Tibial nerve (tissue), 4 donors: ENCODE measurements at places on chromosomes 6 and 20.
A peak's percentile ranks its signal among the peaks of the same experiment; 100 is the strongest.

DNA sequence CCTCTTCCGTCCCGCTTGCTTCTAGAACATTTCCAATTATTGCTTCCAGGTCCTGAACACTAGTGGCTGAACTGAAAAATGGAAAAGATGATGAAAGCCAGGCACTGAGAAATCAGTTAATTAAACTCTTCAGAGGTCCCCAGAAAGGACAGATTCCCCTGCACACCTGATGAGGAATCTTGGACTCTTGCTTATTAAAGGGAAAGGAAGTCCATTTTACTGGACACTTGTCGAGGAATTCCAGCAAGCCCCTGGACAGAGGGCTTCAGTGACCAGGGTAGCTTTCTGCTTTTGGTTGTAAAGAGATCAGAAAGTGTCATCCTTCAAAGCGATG is 47.8 kb upstream of the CDYL start:
- H3K4me1 ChIP-seq = no peaks in the 10 kb centered on the region
- no peaks in the 10 kb centered on the region for H3K36me3 ChIP-seq
- DNase-seq = no peak
- no peak overlapping the region for H3K27ac ChIP-seq
- no peak overlapping the region for H3K4me3 ChIP-seq

DNA sequence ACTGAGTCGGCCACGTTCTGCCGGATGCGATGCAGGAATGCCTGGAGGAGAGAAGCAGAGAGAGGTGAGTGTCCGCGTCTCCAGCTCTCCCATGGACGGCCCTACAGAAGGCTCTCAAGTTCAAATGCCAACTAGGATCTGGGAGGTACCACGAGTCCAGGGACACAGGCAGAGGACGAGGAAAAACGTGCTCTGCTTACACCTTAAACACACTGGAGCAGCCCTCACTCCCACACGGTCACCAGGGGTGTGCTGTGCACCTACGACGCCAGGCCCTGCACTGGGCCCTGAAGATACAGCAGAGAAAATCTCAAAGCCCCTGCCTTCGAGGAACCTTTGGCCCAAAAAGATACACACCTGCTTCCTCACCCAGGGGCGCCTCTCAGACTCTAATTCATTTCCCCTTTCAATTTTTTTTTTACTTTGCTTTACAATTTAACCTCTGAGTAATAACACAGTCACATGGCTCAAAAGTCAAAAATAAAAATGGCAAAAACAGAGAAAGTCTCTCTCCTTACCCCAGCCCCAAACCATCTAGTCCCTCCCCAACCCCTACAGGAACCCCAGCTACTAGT is 79.9 kb downstream of the PREX1 start:
- DNase-seq = no peak
- peaks cover 20% of the 10 kb centered on the region for H3K36me3 ChIP-seq
- H3K27me3 ChIP-seq = no peaks in the 10 kb centered on the region
- no peaks in the 10 kb centered on the region for H3K4me1 ChIP-seq

GRCh38 chr6:16760516-16761470 is at the start of gene ATXN1:
Gene ATXN1 (minus strand): TSS chr6:16761460.
- H3K27ac ChIP-seq = peak within 1 kb of the TSS; percentile 95
- H3K27me3 ChIP-seq = no peaks in the 10 kb centered on the region
- peak within 1 kb of the TSS; percentile 96 for H3K4me3 ChIP-seq

GRCh38 chr6:28929887-28930620 is 6.3 kb upstream of the TRIM27 start:
- H3K4me1 ChIP-seq = no peaks in the 10 kb centered on the region
- no peak for DNase-seq
- H3K36me3 ChIP-seq = no peaks in the 10 kb centered on the region
- no peak overlapping the region for H3K4me3 ChIP-seq
- H3K27ac ChIP-seq = no peak overlapping the region

GRCh38 chr20:4999788-5000187 is 1.5 kb downstream of the SLC23A2 start:
- no peak for DNase-seq
- H3K36me3 ChIP-seq = no peaks in the 10 kb centered on the region
- H3K4me3 ChIP-seq = peak overlapping the region; percentile 81
- H3K27ac ChIP-seq = no peak overlapping the region

DNA sequence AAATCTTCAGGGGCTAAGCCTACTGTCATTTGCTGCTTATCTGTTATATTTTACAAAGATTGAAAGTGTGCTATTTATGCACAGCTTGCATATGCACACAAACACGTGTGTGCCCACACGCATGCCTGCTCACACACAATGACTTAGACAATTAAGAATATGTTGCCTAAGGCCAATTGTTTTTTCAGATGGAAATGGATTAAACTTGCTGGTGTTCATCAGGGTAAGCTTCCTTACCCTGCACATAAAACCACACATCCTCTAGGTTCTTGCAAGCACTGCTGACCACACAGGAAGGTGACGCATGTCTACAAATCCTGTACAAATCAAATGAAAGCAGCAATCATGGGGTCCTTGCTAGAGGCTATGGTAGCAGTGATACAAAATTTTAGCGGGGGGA is 58.4 kb downstream of the GJA10 start:
- H3K36me3 ChIP-seq = no peaks in the 10 kb centered on the region
- no peak overlapping the region for H3K4me3 ChIP-seq
- no peak overlapping the region for H3K27ac ChIP-seq
- no peak for DNase-seq

DNA sequence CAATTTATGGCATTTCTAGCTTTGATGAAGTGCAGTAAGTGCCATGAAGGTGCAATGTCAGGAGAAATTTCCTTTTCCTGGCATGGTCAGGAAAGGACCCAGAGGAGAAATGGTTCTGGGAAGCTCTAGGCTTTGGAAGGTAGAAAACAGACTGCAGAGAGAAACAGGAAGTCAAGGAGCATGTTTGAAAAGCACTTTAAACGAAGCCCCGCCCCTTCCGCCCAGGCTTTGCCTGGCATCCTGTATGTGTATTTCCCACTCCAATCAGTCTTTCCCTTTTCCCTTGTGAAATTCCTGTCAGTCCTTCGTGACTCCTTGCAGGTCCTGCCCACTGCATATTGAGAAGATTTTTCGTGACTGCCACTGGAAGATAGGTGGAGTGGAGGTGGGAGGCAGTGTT is 320.9 kb upstream of the SASH1 start:
- H3K36me3 ChIP-seq = no peaks in the 10 kb centered on the region
- no peak overlapping the region for H3K4me3 ChIP-seq
- no peaks in the 10 kb centered on the region for H3K27me3 ChIP-seq

DNA sequence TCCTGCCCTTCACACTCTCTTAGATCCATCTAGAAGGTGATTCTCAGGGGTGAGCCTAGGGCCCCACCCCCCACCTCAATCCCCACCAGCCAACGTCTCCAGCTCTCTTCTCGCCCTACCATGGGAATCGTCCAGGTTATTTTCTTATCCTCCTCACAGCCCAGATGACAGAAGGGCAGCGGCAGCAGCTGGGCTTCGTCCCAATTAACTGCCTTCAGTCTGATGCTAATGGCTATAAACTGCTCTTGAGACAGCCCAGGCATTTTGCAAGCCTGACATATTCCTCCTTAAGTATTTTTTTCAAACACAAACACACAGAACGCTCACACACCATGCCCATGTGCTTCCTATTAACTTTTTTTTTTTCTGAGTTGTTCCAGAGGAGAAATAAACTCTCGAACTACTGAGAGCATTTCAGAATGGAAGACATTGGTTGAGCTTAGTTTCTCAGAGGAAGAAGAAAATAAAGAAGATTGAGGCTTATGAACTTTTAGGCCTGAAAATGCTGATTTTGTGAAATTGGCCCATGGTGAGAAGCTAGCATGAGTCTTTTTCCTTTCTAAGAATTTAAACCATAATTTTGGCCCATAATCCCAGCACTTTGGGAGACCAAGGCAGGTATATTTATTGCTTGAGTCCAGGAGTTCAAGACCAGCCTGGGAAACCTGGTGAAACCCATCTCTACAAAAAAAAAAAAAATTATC is 124.6 kb downstream of the EYA2 start:
- no peak overlapping the region for H3K4me3 ChIP-seq
- no peaks in the 10 kb centered on the region for H3K36me3 ChIP-seq
- peak; percentile 40 for DNase-seq

DNA sequence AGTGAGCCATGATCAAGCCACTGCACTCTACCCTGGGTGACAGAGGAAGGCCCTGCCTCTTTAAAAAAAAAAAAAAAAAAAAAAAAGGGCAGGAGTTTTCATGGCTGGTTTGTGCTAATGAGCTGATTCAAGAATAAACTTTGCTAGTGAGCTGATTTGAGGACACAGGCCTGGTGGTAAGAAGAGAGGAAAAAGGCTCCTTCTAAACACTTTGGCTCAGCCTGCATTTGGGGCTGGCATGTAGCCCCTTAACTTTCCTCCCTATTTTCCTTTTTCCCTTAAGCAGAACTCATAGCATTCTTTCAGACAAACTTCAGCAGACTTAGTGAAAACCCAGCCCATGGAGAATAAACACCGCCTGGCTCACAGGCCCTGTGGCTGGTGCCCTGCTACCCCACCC is 432.7 kb downstream of the PTPRT start:
- no peaks in the 10 kb centered on the region for H3K36me3 ChIP-seq
- DNase-seq = no peak
- H3K4me1 ChIP-seq = no peaks in the 10 kb centered on the region

GRCh38 chr6:56370127-56370540 is 122.8 kb upstream of the COL21A1 start:
- peak overlapping the region; percentile 86 for H3K27ac ChIP-seq
- H3K4me3 ChIP-seq = no peak overlapping the region
- H3K4me1 ChIP-seq = peaks cover 51% of the 10 kb centered on the region

DNA sequence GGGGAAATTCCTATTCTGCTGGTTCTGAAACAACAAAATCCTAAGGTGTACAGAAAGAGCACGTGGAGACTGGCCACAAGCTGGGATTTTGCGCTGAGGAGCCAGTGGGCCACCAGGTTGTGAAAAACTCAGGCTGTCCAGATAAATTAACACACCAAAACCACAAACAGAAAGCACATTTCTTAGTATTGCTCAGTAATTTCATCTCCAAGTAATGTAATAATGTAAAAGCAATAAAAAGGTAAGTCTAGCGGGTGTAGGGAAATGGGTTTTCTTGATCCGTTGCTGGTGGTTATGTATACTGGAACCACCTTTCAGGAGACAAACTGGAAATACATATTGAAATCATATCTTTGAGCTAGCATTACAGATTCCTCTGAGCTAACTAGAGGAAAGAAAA is 195.6 kb upstream of the CNR1 start:
- H3K36me3 ChIP-seq = no peaks in the 10 kb centered on the region
- no peak for DNase-seq
- no peaks in the 10 kb centered on the region for H3K27me3 ChIP-seq

DNA sequence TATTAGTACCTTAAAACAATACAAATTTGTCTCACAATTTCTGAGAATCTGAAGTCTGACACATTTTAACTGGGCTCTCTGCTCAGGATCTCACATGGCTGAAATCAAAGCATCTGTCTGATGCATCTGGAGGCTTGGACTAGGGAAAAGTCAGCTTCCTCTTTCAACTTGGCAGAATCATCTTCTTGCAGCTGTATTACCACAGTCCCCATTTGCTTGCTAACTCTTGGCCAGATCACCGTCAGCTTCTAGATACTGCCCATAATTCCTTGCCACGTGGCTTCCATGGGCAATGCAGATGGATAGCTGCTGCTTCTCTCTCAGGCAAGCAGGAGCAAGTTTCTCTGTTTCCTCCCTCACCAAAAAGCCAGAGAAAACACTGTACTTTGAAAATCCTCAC is 1106.4 kb upstream of the CITED2 start:
- no peak for DNase-seq
- H3K4me3 ChIP-seq = no peak overlapping the region
- no peaks in the 10 kb centered on the region for H3K4me1 ChIP-seq
- no peak overlapping the region for H3K27ac ChIP-seq
- H3K27me3 ChIP-seq = no peaks in the 10 kb centered on the region
- no peaks in the 10 kb centered on the region for H3K36me3 ChIP-seq

DNA sequence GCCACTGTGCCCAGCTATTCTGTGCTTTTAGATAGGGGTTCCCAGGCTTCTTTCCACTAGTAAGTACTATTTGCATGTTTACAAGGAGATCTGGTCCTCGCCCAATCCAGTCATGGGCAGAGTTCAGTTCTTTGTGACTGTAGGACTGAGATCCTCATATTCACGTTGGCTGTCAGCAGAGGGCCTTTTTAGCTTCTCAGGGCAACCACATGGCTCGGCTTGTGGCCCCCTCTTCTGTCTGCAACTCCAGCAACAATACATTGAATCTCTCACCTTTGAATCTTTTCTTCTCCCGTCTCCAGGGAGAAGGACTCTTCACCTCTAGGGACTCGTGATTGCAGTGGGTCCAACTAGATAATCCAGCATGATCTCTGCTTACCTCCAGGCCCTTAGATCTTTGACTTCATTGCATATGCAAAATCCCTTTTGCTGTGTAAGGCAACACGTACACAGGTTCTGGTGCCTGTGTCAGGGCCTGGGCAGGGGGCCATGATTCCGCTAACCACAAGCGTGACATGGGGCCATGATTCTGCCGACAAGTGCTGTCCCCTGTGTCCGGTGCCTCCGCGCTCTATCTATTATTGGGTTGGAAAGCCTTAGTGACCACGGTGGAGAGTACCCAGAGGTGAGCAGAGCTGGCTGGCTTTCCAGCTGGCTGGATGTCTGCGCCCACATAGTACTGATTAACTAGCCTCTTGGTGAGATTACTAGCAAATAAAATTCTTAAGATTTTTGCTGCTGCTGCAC is 5.1 kb downstream of the CCR6 start:
- H3K27ac ChIP-seq = no peak overlapping the region
- no peak for DNase-seq
- H3K4me1 ChIP-seq = no peaks in the 10 kb centered on the region
- H3K27me3 ChIP-seq = no peaks in the 10 kb centered on the region
- H3K36me3 ChIP-seq = no peaks in the 10 kb centered on the region
- H3K4me3 ChIP-seq = no peak overlapping the region

DNA sequence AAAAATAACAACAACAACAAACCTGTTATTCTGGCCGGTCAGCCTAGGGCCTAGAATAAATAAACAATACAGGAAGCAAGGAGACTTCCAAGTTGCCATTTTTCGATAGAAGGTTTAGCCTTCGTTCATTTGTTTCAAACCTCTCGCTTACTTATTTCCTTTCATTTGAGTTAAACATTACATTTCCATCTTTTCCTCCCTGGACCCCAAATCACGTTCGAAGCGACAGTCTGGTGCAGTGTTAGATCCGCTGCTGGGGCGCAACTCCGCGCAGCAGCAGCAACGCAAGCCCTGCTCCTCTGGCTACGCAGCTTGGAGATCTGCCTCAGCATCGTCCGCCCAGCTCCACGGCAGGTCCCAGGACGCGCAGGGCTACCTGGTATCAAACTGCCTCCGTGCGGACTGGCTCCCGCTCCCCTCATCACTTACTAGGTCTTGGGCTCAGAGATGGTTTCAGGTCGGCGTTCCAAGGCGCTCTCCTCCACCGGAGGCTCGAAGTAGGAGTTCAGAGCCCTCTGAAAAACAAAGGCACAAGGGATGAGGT is 530 bp downstream of the TDP2 start:
- no peaks in the 10 kb centered on the region for H3K36me3 ChIP-seq
- no peak for DNase-seq
- peak overlapping the region; percentile 88 for H3K27ac ChIP-seq
- peak overlapping the region; percentile 49 for H3K4me3 ChIP-seq

- H3K36me3 ChIP-seq = no peaks in the 10 kb centered on the region
- H3K4me3 ChIP-seq = no peak overlapping the region
- H3K27me3 ChIP-seq = no peaks in the 10 kb centered on the region
- no peak for DNase-seq
- H3K27ac ChIP-seq = no peak overlapping the region
Observed at GRCh38 chr6:134846031-134846430, 103.9 kb downstream of the ALDH8A1 start.

GRCh38 chr20:59678288-59678687 is 73.9 kb downstream of the PHACTR3 start:
- no peak overlapping the region for H3K27ac ChIP-seq
- H3K27me3 ChIP-seq = no peaks in the 10 kb centered on the region
- no peaks in the 10 kb centered on the region for H3K4me1 ChIP-seq
- no peak for DNase-seq

GRCh38 chr20:9311132-9311531 is 203.3 kb upstream of the LAMP5 start:
- H3K4me3 ChIP-seq = no peak overlapping the region
- H3K4me1 ChIP-seq = peaks cover 6% of the 10 kb centered on the region
- H3K27me3 ChIP-seq = no peaks in the 10 kb centered on the region
- H3K27ac ChIP-seq = no peak overlapping the region
